T-helper 22 cell (primary cell): ENCODE measurements at places on chromosomes 4 and X.

DNA sequence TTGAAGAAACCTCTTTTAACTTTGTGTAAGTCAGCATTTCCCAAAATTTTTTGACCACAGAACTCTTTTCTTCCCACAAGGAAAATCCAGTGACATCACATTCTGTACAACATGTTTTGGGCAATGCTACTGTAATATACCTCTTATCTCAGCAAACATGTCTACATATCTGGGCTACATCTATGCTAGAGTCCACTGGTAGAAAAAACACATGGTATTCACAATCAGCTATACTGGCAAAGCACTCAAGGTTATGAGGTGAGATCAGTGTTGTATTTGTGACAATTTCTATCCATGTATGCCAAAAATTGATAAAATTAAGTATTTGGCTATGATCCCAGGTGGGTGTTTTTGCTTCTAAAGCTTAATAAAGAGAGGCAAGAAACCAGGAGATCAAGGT is 98.0 kb downstream of the ATP11C start:
- DNase-seq = no peak

GRCh38 chrX:48806081-48806480 is 4.2 kb downstream of the HDAC6 start:
- DNase-seq = no peak

GRCh38 chrX:135315864-135316263 is 6.6 kb downstream of the ETDC start:
- DNase-seq = no peak

GRCh38 chrX:148917441-148917840 is 417.0 kb downstream of the AFF2 start:
- no peak for DNase-seq

DNA sequence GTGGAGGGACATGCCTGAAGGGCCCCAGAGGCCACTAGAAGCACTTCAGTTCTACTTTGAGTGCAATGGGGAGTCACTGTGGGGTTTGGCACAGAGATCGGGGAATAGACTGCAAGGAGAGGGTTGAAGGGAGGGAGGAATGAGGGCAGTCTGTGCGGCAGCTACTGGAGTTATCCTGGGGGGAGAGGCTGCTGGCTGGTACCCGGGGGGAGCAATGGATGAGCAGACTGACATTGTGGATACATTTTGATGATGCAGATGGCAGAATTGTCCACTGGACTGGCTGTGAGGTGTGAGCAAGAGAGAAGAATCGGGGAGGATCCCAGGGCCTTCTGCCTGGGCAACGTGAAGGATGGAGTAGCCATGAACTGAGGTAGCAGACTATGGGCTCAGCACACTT is 2.8 kb upstream of the MAMLD1 start:
- DNase-seq = no peak

- DNase-seq = no peak
Observed at GRCh38 chr4:25120146-25120940, 39.9 kb downstream of the SEPSECS start.

DNA sequence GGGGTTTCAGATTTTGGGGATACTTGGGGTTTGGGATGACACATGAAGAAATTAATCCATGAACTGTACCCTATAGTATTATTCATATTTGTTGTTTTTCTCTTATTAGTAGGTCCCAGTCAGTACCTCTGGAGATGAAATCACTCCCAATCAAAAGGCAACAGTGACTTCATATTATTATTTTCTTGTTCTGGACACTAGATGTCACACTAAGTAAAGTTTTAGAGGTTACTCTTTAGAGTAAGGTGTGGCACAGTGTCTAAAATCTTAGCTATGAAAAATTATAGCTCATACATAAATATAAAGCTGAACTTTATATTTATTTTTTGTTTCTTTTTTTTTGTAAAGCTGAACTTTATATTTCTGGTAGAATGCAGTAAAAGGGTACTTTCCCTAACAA is 35.1 kb downstream of the FAM114A1 start:
- no peak for DNase-seq

DNA sequence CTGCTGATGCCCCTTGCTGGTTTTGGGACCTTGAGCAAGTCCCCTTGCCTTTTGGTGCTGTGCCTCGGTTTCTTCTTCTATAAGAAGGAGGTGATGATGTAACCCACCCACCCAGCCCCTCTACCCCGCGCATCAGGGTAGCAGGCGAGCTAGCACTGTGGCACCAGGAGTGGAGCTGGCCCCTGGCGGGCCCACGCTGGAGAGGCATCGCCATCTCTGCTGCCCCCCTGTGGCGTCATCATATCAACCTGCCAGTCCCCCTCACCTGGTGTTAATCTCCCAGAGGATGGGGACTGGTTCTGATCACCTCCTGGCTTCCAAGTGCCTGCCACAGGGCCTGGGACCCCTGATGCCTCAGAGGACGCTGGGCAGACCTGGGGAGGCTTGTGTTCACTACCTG is 6.3 kb upstream of the SORCS2 start:
- DNase-seq = no peak

DNA sequence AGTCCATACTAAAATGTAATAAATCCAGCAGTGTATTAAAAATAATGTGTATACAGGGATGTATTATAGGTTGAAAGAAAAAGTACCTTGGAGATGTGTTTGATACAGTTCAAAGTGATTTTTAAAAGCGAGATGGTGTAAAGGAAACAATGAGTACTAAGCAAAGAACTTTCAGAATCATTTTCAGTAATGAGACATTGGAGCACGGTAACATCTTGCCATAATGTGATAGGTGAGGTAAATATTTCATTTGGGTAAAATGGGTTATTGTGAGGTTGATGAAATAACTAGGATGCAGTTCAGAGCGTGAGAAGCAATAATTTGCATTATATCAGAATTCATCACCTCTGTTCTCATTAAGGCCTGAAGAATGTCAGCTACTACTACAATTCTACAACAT is 25.9 kb downstream of the EIF2S3 start:
- no peak for DNase-seq

GRCh38 chrX:3143043-3143799 is 102.0 kb downstream of the ARSF start:
- no peak for DNase-seq

DNA sequence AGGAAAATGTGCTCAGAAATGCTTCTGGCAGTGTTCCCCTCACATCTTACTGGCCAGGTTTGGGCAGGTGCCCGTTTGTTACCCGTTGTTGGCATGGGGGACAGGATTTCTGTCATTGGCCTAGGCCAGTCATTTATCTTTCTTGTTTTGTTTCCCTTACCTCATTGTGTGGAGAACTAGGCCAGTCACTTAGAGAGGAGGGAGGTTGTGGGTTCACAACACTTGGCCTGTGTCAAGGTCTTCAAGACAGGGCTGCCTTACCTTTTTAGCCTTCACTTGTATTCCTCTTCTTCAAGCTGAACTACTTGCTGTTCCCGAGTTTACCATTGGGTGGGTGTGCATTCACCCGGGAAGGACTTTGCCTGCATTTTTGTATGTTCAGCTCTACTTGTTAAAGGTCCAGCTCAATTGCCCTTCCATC is 17.7 kb downstream of the SNX25 start:
- DNase-seq = no peak

DNA sequence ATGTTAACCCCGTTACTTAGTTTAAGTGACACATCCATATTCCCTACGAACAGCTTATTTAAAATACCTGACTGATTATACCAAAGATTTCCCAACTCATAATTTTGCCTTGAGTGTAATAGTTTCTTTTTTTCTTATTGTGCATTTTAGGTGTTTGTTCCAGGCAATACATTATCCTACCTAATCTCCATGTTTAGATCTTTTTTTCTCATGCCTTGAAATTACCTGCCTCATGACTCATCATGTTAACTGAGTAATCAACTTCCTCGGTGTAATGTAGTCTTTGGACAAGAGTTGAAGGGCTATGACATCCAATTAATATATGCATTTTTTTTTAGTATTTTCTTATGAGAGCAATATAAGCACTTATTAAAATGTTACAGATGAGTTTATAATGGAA is 228.7 kb upstream of the ANKRD50 start:
- no peak for DNase-seq

GRCh38 chr4:168791376-168791775 is 218.7 kb downstream of the CBR4 start:
- DNase-seq = no peak

DNA sequence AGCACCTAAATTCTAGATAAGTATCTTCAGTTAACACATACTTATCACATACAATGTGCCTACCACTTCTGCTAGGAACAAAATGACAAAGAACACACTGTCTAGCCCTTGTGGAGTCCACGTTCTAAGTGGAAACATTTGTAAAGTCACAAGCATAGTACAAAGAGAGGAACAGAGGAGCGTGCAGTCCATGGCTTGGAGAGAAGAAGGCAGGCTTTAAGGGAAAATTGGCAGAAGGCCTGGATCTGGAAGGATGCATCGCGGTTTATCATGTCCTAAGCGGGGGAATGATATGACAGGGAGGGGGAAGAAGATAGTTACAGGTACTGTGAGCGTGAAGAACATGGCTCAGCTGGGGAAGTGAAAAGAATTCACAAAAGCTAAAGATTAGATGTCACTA is 218.0 kb downstream of the PRDM5 start:
- DNase-seq = no peak

DNA sequence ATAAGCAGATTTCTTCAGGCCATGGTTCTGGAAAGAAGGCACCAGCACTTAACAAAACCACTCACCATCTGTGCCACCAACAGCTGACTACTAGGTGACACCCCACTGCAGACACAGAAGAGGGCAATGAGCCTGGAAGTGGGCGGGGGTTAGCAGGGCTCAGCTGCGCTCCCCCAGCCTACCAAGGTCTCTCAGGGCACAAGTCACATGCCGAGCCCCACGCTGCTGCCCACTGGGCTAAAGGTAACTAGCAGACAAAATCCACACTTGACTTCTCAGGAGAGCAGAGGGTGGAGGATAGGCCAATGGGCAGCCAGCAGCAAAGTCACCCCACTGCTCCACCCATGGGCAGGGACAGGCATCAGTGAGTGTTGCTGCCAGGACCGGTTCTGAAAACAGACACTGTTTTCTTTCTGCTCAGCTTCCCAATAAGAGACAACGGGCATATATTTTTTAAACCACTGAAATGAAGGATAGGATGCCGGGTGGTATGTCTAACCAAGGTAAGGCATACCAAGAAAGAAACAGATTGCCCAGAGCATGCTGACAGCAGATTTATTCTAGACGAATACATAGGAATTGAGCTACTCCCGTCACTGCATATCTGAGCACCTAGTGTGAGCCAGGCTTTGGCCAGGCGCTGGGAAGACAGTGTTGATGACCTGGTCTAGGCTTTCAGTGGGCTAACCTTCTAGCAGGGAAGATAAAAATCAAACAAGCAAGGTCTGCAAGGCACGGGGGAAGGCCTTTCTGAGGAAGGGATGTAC is 20.1 kb downstream of the ACSL1 start:
- no peak for DNase-seq

DNA sequence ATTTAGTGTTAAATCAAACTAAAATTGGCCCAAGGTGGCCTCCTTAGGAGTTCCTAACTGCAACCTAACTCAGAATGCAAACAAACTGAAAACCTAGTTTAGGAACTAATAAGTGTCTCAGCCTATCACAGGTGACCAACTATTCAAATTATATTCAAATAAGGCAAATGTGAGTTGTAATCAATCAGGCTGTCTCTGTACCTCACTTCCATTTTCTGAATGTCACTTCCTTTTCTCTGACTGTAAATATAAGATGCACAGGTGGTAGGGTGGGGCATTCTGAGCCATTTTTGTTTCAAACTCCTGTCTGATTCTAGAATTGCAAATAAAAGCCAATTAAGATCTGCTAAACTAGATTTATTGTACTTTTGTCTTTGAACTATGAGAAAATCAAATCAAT is 401.5 kb downstream of the PPP3CA start:
- DNase-seq = no peak

GRCh38 chrX:110322603-110323002 is 4.7 kb upstream of the AMMECR1 start:
- DNase-seq = no peak

- no peak for DNase-seq
Observed at GRCh38 chr4:119087121-119087520, 48.5 kb upstream of the MYOZ2 start.

- DNase-seq = peak; percentile 42
Observed at GRCh38 chr4:7649741-7650531, 215.2 kb upstream of the PSAPL1 start.

GRCh38 chrX:68646421-68646820 is 1.0 kb upstream of the STARD8 start:
- no peak for DNase-seq

DNA sequence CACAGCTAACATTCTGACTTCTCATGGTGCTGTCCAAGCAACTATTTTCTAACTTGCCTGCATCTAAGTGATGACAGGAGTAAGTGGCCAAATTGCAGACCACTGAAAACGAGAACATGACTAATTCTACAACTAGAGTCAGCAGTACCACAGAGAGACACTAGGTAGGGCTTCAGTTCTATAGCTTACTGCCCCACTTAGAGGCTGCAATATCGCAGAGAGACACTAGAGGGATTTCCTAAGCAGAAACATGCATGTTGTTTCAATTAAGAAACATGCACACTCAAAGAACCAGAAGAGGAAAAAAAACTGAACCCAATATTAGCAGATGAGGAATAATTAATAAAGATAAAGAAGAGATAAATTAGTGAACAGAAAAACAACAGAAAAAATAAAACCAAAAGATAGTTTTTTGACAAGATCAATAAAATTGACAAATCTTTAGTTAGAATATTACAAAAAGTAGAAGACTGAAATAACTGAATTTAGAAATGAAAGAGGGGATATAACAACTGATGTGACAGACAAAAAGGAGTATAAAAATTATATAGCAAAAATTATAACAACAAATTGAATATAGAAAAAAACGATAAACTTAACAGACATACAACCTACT is 100.8 kb downstream of the SPIN4 start:
- DNase-seq = peak; percentile 2

DNA sequence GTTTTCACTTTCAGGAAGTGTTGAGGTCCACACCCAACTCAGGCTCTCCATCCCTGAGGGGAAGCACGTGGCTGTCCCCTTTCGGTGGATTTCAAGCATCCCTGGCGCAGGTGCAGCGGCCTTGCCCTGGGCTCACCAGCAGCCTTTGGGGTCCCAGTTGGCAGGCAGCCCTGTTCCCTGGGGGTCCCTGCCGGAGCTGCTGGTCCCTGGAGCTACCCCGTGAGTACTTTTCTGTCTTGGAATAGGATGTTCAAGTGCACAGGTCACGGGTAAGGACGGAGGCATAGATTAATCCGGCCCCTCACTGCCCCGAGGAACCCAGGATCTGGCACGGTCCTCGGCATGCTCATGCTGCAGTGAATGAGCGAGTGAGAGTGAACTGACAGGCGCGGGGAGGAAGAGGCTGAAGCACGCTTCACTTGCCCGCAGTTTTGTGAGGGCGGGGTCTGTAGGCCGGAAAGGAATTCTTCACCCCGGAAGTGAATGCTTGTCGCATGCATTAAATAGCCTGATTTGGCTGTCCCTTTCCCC is 117.2 kb upstream of the FAT1 start:
- no peak for DNase-seq

GRCh38 chr4:140256335-140256734 is 102.4 kb upstream of the MAML3 start:
- DNase-seq = no peak
